ENCODE measurements at places on chromosomes 6 and 20. TPM values are rescaled to one million over a fixed set of nuclear protein-coding genes. Genes with fewer than 3 reads are reported as not detected.

Gene MCHR2
- total RNA-seq: not detected

Gene DZANK1
- total RNA-seq: 1.2 TPM

Gene HDAC2
- total RNA-seq: 40.8 TPM

Gene SRXN1
- total RNA-seq: 53.0 TPM

Gene HUS1B
- 1.1 TPM for total RNA-seq

Gene THBD
- total RNA-seq: 15.1 TPM

Gene GCLC
- total RNA-seq: 8.5 TPM

Gene CNR1
- under 0.01 TPM for total RNA-seq

Gene F13A1
- total RNA-seq: not detected

Gene FKBP1A
- total RNA-seq: 223 TPM

Gene GPR6
- total RNA-seq: not detected

Gene MYMX
- not detected for total RNA-seq

Gene ELOVL2
- total RNA-seq: 0.39 TPM

Gene LHFPL5
- not detected for total RNA-seq

Gene CDSN
- total RNA-seq: not detected

Gene C6orf118
- total RNA-seq: under 0.01 TPM

Gene CLPSL2
- total RNA-seq: not detected

Gene PHACTR1
- 4.4 TPM for total RNA-seq

Gene PRSS16
- total RNA-seq: not detected

Gene PTGIS
- 19.0 TPM for total RNA-seq

Gene SLC16A10
- total RNA-seq: not detected

Gene BYSL
- total RNA-seq: 28.9 TPM

Data from subcutaneous preadipocyte (primary cell).